ENCODE measurements at places on chromosomes 2 and 18. TPM values are rescaled to one million over a fixed set of nuclear protein-coding genes. Genes with fewer than 3 reads are reported as not detected.

DNA sequence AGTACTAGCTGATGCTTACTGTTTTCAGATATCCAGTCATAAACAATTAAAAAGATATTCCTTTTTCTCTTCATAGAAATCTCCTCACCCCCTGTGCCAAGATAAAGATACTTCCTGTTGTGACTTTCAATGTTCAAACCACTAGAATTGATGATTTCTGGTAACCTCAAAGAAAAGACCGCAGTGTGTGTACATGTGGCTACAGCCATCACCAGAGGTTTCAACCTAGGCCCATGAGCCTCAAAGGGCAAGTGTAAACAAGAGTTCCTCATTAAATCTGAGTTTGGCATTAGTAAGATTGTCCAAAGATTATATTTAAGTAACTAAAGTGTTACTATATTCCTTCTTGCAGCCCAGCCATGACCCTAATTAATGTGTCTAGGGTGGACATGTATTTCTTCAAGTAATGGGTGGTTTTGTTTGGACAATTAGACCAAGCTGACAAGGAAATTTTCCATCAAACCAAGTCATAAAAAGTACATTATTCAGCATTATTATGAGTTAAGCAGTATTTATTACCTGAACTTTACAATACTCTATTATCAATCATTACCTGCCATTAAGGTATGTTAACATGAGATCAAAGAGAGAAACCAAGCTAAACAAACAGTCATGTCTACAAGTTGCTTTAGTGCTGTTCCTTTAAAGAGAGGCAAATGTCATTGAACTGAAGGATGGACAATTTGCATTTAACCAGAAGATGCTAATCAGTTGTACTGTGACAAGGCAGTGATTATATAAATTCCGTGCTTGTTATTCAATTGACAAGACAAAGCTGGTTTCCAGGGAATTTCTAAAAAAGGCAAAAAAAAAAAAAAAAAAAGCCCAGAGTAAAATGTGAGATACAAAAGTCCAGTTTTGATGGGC lies 382.7 kb downstream of the LNPK start:
- H3K4me3 ChIP-seq, result no peak overlapping the region
- H3K27ac ChIP-seq, result no peak overlapping the region

Gene TEX261
- polyA plus RNA-seq, result 12.0 TPM

DNA sequence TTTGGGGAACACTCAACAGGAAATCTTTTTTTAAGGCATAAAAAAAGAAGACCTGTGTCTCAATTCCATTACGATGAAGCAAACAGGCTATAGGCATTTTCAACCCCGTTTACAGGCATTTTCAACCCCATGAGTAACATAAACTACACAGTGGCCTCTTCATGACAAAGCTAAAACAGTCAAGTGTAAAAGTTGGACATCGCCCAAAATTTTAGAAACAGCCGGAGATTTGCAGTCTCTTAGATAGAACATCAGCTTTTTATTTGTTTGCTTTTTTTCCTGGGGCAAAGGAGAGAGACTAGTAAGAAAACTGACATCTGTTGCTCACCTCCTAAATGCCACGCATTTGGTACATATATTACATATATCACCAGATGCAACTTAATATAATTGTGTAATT lies 173.7 kb downstream of the CMPK2 start:
- no peak for DNase-seq
- no peak overlapping the region for H3K4me3 ChIP-seq
- no peaks in the 10 kb centered on the region for H3K27me3 ChIP-seq
- H3K27ac ChIP-seq, result no peak overlapping the region
- H3K36me3 ChIP-seq, result no peaks in the 10 kb centered on the region

Gene TMEM247
- polyA plus RNA-seq, result not detected

DNA sequence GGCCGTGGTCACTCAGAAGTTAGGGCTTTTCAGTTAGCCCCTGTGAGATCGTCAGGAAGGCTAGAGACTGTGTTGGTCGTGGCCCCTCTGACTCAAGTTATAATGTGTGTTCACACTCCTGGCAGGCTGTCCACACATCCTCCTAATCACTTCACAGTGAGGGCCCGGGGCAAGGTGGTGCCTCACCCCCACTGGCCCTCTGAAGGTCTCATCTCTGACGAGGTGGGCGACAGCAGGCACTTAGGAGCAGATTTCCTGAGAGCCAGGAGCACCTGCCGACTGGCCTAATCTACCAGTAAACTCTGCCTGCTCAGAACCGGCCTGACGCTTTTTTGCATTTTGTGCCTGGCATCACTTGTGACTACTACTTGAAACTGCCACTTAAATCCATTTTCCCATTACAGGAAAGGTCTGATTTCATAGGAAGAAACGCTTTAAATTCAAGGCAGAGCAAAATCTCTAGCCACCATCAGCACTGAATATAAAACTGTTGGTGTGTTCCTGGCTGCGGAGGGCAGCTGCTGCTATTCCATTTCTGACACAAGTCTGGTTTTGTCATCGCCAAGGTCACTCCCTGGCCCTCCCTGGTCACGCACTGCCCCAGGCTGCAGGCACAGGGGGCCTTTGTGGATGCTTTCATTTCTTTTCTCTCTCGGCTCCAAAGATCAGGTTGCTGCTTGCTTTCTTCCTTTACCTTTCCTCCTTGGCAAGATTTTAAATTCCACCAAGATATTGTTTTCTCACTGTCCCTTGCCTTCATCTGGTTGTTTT lies 48.0 kb downstream of the RAB12 start:
- H3K36me3 ChIP-seq, result no peaks in the 10 kb centered on the region
- no peak overlapping the region for H3K4me3 ChIP-seq
- no peak for DNase-seq
- no peaks in the 10 kb centered on the region for H3K4me1 ChIP-seq
- no peak overlapping the region for H3K27ac ChIP-seq

Gene AMER3
- 0.23 TPM for polyA plus RNA-seq

DNA sequence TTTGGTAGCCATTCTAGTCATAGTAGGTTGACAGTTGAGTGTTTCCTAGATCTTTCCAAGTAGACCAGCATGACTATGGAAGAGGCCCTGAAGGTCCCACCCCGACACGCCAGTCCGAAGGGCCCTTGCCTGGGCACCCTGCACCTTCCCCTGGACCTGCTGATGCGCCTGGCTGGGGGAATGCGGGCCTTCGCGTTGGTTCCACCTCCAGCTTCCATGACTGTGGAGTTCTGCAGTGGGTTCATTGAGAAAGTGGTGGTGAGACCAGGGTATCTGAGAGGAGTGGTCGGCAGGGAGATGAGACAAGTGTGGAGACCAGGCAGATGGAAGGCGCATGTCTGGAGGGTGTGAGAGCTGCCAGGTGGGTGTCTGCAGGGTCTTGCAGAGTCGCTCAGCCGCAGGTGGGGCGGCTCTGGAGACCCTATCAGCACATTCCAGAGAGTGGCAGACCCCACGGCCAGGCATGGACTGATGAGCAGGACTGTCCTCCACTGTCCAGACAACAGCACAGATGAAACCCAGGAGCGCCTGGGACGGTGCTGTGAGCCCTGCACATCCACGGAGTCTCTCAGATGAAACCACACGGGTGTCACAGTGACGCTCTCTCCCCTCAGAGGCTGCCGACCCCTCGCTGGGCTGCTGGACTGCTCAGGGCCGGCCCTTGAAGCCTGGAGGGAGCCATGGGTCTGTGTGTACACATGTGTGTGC lies 182.5 kb upstream of the HDAC4 start:
- peak; percentile 39 for DNase-seq
- no peaks in the 10 kb centered on the region for H3K4me1 ChIP-seq
- H3K27ac ChIP-seq, result no peak overlapping the region

Measured in sigmoid colon (tissue), 7 donors.